ENCODE measurements at places on chromosomes 11 and 22. TPM values are rescaled to one million over a fixed set of nuclear protein-coding genes. Genes with fewer than 3 reads are reported as not detected.

Gene GUCY1A2
- under 0.01 TPM for total RNA-seq

Gene TNNT3
- not detected for total RNA-seq

Gene XKR3
- total RNA-seq: not detected

Gene OR2AG2
- under 0.01 TPM for total RNA-seq

Gene SCGB1D2
- not detected for total RNA-seq

All from dermis microvascular lymphatic vessel endothelial cell (primary cell).